ENCODE measurements at places on chromosomes 7 and 10.

GRCh38 chr7:148670807-148671206, 27.9 kb upstream of the CUL1 start:
- no peak for DNase-seq

DNA sequence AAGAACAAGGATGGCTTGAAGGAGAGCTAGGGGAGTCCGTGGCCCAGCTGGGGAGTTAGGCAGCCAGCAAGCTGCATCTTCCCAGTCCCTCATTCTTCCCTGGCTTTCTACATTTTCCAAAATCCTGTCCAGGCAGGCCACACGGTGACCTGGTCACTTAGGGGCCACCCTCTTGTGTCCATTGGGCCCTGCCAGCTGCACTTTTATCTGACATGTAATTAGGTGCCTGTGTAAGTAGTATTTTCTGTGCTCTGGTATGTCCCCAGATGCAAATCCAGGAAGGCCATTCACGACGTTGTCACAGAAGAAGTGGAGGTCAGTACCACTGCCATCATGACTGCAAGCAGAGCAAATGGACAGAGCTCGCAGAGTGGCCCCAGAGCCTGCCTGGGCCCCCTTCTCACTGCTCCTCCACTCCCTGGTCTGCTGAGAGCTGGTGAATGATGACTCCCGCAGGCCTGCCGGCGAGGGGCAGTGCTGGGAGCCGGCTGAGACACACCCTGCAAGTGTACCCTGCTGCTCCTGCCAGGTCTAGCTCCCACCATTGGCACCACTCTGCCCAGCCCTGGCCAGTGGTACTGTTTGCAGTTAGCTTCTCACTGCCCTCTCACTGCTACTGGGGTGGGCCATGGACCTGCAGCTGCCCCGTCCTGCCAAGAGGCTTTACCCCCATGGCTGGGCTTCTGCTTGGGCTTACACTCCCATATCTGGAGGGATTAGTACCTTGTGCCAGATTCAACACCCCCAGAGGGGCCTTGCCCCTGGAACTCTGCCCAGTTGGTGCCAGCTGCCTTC, 98.2 kb downstream of the GLRX3 start:
- DNase-seq: no peak

- no peak for DNase-seq
These were observed 15.2 kb upstream of the UBE2D1 start for GRCh38 chr10:58319599-58319998.

GRCh38 chr10:122507616-122508015, 46.3 kb downstream of the HTRA1 start:
- no peak for DNase-seq

DNA sequence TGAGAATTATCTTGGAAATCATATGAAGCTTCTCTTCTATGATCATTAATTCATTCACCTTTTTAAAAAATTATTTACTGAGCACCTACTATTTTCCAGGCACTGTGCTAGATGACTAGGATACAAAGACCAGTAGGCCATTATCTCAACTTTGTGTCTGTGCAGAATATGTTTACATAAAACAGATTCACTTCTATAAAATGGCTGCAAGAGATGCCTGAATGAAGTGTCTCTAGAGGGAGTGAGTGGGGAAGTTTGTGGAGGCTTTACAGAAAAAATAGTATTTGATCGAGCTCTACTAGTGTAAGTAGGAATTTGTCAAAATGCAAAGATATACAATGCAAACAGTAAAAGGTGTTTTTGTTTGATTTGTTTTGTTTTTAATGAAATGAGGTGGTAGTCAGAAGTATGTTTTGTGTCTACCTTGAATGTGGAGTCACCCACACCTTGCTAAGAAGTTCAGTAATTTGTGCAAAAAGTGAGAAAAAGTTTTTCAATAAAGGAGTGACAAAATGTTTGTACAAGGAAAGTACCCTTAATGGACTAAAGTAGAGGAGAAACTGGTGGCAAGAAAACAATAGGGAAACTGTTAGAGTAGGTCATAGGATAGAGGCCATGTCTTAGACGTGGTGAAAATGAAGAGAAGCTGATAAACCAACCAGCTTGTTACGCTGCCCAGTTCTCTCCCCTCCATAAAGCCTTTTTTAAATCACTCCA, 125.5 kb downstream of the KCND2 start:
- DNase-seq: no peak

- no peak for DNase-seq
These were observed 2.3 kb upstream of the PNPLA8 start for GRCh38 chr7:108528183-108528712.

DNA sequence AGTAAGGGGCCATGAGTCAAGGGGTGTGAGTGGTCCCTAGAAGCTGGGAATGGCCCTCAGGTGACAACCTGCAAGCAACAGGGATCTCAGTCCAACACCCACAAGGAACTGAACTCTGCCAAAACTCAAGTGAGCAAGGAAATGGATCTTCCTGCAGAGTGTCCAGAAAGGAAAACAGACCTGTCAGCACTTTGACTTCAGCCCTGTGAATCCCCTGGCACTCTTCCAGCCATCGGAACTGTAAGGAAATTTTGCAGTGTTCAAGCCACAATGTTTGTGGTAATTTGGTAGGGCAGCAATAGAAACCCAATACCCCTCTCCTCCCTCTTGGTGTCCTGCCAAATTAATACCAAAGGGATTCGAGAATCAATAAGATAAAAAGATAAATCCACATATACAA, 6.9 kb downstream of the LYZL1 start:
- DNase-seq: no peak

DNA sequence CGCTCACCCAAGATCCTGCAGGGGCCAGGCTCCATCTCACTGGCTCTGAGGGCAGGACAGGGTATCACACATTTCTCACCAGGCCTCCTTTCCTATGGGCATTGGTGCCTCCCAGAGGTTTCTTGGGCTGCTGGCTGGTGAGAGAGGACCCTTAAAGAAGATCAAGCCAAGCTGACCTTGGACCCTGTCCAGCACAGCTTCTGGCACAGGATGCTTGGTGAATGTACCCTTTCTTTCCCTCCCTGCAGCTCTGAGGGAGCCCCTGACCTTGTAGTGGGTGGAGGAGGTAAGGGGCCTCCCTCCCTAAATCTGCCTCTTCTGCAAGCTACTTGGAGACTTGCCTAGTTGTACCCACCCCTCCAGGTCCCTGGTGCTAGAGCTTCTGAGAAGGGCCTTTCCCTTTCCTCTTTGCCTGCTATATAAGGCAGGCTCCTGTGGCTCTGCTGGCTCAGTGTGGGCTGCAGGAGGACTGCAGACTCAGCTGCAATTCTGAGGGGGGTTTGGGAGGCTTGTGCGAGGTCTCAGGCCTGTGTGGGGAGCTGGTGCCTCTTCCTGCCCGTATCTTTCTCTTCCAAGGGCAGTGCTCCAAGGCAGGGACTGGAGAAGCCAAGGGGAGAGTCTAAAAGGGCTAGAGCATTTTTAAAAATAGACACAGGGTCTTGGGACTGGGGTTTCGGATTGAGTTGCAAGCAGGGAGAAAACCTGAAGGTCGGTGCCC, 11.7 kb upstream of the TRIM8 start:
- no peak for DNase-seq

- DNase-seq: no peak
These were observed 745.0 kb downstream of the GRID1 start for GRCh38 chr10:85621562-85621961.

- no peak for DNase-seq
These were observed 12.3 kb upstream of the CYTH3 start for GRCh38 chr7:6284461-6285360.

DNA sequence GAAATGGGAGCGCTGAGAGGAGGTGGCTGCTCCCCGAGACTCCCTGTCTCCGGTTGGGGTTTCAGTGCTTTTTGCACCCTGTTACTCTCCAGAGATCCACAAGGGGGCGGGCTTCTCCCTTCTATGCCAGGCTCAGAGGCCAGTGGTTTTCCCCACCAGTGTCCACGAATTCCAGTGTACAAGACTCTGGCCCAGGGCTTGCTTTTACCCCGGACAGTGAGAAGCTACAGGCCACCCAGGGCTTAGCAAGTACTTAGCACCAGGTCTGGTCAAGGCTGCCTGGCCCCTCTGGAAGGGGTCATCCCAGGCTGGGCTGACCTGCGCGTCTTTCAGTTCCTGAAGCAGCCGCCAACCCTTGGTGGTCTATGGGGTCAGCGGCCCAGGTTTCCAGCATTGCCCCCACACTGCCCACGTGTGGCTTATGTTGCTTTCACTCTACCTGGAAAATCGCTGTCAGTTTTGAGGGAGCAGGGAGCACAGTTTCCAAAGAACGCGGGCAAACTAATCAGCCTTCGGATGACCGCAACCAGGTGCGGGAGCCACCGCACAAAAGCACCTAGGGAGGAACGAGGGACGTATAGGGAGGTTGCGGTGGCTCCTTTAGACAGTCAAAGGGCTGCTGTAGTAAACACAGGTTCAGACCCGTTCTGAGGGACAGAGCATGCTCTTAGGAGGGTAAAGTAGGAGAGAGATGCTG, 6.8 kb downstream of the CYP26A1 start:
- DNase-seq: peak; percentile 87

DNA sequence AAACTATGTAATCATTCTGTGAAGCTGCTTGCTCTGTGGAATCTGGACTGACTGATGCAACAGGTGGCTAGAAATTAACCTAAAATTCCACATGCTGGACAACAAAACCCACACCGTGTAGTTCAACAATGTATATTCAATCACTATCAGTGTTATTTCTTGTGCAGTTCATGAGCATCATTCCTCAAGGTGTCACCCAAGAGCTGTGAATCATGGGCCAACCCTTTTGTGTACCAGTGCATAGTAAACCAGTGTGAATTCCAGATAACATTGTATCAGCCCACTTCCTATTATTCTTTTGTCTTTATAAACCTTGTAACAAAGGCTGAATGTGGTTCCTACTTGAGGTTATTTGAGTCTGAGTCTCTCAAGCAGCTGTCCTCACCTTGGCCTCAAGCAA, 905.2 kb upstream of the ZNF722 start:
- DNase-seq: no peak

DNA sequence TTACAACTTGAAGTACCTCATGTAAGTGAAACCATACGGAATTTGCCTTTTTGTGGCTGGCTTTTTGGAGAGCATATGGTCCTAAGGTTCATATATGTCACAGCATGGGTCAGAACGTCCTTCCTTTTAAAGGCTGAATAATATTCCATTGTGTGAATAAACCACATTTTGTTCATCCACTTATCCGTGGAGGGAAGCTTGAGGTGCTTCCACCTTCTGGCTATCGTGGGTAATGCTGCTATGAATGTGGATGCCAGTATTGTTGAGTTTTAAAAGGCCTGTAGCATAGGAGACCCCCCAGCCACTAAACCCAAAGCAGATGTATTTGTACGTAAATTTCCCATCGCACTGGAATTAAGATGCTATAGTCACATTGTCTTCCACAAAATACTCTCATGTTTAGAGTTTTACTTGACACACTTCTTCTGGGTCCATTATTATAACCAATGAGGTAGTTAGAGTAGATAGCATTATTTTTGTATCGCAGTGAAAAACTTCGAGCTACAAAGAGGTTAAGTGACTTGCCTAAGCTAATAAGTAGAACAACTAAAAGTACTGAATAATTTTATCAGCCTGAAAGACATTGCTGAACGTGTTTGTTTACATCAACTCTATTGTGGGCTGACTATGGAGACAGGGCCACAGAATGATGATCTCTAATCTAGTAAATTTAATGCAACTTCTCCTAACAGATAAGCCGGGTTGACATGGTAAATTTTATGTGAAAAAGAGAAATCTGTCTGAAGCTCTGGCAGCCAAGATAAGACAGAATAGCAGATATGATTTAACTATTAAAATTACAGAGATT, 183.0 kb upstream of the CTBP2 start:
- DNase-seq: peak; percentile 32

GRCh38 chr10:119090968-119091367, 10.4 kb upstream of the EIF3A start:
- peak; percentile 57 for DNase-seq

DNA sequence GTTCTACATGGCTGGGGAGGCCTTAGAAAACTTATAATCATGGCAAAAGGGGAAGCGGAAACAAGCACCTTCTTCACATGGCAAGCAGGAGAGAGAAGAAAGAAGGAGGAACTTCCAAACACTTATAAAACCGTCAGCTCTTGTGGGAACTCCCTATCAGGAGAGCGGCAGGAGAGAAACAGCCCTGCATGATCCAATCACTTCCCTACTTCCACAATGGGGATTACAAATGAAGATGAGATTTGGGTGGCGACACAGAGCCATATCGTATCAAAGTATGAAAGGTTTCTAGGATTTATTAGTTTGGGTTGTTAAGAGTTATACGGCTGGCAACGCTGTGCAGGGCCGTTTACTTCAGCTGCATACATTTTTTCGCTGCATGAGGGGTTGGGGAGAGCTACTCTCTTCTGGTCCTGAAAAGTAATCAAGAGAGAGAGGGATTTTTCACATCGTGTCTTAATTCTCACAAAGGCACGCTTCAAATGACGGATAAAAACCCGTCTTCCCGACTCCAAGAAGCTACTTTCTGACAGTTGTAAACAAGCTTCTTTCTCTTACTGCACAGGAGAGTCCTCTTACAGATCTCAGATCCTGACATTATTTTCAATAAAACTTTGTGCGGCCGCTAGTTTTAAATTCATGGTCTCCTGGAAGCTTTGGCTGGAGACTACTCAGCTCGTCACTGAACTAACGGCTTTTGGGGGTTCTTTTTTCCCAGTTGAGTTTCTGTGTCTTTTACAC, 751 bp upstream of the GTPBP10 start:
- DNase-seq: peak; percentile 10

GRCh38 chr7:24201226-24201625, 82.8 kb upstream of the NPY start:
- DNase-seq: no peak

GRCh38 chr10:22544325-22545068, 169.9 kb downstream of the PIP4K2A start:
- no peak for DNase-seq

- DNase-seq: no peak
These were observed 1.3 kb upstream of the CCDC136 start for GRCh38 chr7:128790315-128791041.
